ENCODE measurements at places on chromosomes 13 and 19.

DNA sequence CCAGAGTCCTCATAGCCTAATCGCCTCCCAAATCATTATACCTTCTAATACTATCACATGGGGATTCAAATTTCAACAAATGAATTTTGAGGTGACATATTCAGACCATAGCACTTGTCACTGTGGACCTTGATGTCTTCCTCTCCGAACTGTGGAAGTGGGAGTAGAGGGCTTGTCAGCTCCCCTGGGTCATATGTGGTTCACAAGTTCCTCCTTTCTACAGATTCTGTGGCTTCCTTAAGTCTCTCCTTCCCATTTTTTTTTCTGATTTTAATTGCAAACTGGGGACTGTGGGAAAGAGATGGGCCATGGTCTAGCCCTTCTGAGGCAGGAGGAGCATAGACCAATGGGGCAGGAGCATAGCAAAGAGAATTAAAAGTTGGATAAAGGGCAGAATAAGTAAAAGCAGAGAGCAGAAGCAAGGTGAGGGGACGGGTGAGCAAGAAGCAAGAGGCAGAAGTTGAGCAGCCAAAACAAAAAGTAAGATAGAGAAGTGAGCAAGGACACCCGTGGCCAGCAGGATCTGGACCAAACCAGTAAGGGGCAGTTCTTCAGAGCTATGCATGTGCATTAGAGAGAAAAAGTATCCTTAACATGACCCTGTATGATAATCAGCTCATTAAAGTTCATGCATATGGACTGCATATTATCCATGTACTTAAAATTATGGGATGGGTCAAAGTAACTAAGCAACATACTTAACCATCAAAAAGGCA is 2.6 kb upstream of the SIGLEC7 start:
- no peak for DNase-seq

- DNase-seq = no peak
Measured at GRCh38 chr19:17787274-17787913, 7.5 kb upstream of the B3GNT3 start.

DNA sequence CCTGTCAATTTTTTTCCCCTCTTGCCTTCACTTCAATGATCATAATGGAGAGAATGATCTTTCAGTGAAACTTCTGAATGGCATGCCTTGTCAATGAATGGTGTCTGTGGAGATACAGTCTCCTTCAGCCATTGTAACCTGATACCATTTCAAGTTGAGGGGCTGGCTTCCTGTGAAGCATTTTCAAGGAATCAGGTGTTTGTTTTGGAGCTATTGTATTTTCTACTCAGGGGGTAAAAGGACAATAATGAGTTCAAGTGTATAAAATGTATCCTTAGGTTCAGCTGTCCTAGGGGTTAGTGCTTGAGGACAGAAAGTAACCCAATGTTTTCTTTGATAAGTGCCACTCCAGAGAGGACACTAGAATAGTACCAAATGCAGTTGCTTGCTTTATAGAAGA is 23.8 kb upstream of the CBY2 start:
- DNase-seq = no peak

DNA sequence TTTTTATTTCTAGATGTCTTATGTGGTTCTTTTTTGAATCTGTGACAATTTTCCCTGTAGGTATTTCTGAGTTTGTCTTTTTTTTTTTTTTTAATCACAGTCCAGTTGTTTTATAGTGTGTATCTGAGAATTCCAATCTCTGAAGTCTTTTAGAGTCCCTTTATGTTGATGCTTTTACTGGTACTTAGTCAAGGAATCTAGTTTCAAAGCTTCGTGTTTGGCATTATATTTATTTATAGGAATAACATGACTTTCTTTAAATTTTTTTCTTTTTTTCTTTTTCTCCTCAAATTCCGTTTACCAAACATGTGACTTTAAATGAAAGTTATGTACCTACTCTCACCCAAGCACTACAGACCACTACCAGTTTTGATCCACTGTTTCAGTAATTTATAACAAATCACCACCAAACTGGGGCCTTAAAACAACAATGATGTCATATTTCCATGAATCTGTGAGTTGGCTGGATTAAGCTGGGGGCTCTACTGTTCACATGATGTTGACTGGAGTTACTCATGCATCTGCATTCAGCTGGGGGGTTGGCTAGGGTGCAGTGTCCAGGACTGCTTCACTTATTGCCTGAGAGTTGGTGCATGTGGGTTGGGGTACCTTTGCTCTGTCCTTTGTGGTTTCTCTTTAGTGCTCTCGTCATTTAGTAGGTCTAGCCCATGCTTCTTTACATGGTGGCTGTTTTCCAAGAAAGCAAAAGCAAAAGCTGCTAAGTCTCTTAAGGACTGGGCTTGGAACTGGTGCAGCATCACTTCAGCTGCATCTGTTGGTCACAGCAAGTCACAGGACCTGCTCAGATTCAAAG is 22.3 kb downstream of the KCTD4 start:
- no peak for DNase-seq

DNA sequence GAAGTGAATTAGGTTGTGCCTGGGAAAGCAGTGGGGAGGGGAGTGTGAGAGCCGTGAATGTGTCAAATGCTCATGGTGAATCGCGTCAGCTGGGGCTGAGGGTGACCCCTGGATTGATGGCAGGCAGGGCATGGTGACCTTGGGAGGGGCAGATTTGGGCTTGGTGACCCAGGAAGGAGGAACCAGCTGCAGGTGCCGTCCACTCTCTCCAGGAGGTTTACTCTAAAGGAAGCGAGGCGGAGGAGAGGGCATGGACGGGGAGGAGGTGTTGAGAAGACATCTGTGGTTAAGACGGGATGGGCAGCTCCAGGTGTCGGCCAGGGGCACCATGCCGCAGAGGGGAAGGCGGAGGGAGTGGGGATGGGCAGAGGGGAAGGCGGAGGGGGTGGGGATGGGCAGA is 28.7 kb downstream of the TMEM255B start:
- DNase-seq = no peak

GRCh38 chr19:17703824-17704463 is 15.3 kb upstream of the MAP1S start:
- peak; percentile 44 for DNase-seq

- no peak for DNase-seq
Measured at GRCh38 chr19:41540041-41540695, 35.8 kb upstream of the CEACAM21 start.

- DNase-seq = no peak
Measured at GRCh38 chr19:29976151-29976943, 34.3 kb downstream of the URI1 start.

- DNase-seq = no peak
Measured at GRCh38 chr13:27770809-27771208, 21.5 kb upstream of the GSX1 start.

GRCh38 chr13:90594681-90595080 is 752.8 kb upstream of the MIR17HG start:
- DNase-seq = no peak

DNA sequence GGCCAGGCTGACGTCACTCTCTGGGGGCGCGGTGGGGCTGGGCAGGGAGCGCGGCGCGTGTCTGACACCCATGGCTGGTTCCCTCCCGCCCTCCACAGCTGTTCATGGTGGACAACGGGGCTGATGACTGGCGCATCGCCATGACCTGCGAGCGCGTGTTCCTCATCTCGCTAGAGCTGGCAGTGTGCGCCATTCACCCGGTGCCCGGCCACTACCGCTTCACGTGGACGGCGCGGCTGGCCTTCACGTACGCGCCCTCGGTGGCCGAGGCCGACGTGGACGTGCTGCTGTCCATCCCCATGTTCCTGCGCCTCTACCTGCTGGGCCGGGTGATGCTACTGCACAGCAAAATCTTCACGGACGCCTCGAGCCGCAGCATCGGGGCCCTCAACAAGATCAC is 14.7 kb downstream of the KCNN1 start:
- no peak for DNase-seq

DNA sequence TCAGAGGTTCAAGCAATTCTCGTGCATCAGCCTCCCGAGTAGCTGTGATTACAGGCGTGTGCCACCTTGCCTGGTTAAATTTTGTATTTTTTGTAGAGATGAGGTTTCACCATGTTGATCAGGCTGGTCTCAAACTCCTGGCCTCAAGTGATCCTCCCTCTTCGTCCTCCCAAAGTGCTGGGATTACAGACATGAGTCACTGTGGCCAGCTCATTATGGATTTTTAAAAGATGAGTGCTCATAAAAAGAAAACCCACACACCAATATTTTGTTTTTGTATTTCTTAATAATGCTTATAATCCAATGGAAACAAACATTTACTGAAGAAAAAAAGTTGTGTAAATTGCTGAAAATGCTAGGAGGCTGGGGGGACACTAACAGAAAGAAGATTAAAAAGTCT is 5.0 kb upstream of the MICU2 start:
- DNase-seq = no peak

- DNase-seq = no peak
Measured at GRCh38 chr19:41877916-41878905, 1.1 kb downstream of the CD79A start.

GRCh38 chr19:10805065-10805757 is 30.8 kb downstream of the TMED1 start:
- no peak for DNase-seq

- no peak for DNase-seq
Measured at GRCh38 chr13:18992791-18993190, 188.8 kb downstream of the TUBA3C start.

DNA sequence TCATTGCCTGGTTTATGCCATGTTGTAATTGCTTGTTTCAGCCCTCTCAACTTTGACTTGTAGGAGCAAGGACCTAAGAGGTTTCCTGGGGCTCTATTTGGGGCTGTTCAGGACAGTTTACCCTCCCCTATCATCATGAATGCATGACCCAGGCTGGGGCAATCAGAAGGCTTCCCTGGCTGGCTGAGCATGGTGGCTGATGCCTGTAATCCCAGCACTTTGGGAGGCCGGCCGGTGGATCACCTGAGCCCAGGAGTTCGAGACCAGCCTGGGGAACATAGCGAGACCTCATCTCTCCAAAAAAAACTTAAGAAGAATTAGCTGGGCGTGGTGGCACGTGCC is 6.1 kb upstream of the LSM4 start:
- DNase-seq = no peak

GRCh38 chr19:28644169-28644775 is 568.7 kb downstream of the UQCRFS1 start:
- no peak for DNase-seq

- DNase-seq = no peak
Measured at GRCh38 chr13:98537306-98537705, 39.6 kb downstream of the STK24 start.

DNA sequence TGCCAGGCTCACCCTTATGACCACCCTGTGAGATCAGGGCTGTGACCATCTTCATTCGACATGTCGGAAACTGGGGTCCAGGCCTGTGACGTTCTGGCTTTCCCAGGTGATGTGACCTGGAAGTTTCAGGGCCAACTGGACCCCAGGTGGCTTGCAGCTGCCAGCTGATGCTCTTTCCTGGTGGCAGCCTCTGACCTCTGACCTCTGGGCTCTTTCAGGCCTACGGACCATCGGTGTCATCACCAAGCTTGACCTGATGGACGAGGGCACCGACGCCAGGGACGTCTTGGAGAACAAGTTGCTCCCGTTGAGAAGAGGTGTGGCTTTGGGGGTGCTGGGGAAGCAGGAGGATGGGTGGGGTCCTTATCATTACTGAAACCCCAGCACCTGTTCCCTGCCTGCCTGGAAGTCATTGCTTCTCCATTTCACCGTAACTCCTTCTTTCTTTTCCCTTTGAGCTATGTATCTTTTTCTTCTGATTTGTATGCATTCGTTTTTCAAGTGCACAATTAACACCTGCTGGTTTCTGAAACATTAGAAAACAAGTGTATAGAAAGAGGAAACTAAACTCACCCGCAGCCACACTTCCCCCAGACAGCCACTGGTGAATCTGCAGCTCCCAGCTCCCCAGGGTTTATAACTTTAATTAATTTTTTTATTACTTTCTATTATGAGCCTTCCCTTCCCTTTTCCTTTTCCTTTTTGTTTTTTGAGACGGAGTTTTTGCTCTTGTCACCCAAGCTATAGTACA is 58.9 kb downstream of the TMED1 start:
- no peak for DNase-seq

GRCh38 chr19:5031231-5032100 is 62.6 kb downstream of the KDM4B start:
- peak; percentile 67 for DNase-seq

GRCh38 chr19:17321655-17322489 is 12.5 kb downstream of the DDA1 start:
- no peak for DNase-seq

DNA sequence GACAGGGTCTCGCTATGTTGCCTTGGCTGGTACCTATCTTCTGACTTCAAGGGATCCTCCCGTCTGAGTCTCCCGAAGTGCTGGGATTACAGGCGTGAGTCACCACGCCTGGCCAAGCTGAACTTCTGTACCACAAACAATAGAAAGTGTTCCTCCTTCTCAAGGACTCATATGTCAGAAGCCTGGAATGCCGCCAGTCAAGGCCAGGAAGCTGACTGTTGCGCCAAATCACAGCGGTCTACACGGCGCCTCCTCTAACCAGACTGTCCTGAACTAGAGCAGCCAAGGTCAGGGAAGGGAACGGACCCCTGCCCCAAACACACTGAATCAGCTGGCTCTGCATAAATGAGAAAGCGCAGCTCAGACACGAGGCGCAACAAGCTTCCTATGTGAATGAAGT is 14.6 kb downstream of the RAB20 start:
- DNase-seq = no peak

DNA sequence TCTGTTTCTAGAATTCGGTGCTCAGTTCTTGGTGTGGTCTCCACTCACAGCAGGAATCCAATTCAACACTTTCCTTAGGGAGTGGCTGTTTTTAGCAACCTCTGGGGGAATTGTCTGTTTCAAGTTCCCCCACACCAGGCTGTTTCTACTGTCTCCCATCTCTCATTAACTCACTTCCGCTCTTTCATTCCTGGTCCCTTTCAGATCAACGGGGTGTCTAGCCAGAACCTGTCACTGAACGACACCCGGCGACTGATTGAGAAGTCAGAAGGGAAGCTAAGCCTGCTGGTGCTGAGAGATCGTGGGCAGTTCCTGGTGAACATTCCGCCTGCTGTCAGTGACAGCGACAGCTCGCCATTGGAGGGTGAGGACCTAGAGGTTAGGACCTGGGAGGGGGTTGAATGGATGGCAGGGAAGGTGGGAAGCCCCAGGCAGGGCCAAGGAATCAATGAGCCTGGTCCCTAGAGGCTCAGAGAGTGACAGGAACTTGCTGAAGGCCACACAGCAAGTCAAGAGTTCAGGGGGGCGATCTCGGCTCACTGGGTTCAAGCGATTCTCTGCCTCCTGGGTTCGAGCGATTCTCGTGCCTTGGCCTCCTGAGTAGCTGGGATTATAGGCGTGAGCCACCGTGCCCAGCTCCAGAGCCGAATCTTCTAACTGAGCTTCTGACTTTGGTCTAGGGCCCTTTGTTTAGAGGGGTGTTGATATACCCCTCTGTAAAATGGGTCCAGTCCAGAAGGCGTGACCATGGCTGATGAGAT is 25.5 kb downstream of the TJP3 start:
- DNase-seq = no peak

DNA sequence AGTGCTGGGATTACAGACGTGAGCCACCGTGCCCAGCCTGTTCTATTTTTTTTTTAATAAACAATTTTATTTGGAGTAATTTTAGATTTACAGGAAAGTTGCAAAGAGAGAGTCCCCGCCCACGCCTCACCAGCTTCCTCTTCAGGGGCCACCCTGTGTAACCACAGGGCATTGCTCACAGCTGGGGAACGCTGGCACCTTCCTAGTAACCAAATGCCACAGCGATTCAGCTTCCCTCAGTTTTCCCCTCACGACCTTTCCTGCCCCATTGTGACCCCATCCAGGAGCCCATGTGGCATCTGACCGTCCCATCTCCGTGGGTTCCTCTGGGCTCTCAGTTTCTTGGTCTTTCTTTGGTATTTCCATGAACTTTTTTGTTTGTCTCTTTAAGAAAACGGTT is 83.9 kb downstream of the GNG7 start:
- DNase-seq = peak; percentile 59

GRCh38 chr13:96223231-96223630 is 133.3 kb downstream of the HS6ST3 start:
- no peak for DNase-seq

GRCh38 chr19:39297931-39298634 is 1.9 kb downstream of the IFNL1 start:
- DNase-seq = peak; percentile 21
